ENCODE measurements at places on chromosomes 5 and 9.

DNA sequence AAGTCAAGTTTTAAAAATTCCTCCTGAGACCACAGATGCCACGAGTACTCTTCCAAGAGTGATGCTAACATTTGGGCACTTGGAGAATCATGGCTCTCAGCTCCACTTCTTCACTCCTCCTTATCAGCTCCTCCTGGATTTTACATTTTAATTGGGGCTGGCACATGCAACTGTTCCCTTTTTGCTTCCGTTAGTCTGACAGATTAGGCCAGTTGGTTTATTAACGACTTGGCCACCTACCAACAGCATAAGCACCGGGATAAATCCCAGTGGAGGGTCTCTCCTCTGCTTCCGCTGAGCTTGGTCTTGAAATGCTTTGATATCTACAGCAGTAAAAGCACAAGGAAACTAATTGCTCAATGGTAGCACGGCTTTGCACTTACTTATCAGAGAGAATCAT is 134.6 kb upstream of the RASEF start:
- no peak for DNase-seq

DNA sequence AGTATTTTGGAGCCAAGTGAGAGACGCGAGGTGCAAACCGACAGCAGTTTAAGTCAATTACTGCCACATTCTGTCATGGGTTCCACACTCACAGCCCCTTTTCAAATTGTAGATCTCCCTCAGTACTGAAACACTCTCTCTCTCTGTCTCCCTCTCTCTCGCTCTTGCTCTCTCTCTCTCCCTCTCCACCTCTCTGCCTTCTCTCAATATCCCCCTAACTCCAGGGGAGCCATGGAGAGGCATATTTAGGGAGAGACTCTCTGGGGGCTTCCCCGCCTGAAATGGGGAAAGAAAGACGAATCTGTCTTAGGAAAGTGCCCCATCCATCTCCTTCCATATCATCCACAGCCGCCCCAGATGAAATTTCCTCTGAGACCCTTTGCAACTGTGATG is 1.6 kb downstream of the BRINP1 start:
- DNase-seq = no peak

GRCh38 chr5:120794121-120794520 is 330.0 kb downstream of the PRR16 start:
- no peak for DNase-seq

DNA sequence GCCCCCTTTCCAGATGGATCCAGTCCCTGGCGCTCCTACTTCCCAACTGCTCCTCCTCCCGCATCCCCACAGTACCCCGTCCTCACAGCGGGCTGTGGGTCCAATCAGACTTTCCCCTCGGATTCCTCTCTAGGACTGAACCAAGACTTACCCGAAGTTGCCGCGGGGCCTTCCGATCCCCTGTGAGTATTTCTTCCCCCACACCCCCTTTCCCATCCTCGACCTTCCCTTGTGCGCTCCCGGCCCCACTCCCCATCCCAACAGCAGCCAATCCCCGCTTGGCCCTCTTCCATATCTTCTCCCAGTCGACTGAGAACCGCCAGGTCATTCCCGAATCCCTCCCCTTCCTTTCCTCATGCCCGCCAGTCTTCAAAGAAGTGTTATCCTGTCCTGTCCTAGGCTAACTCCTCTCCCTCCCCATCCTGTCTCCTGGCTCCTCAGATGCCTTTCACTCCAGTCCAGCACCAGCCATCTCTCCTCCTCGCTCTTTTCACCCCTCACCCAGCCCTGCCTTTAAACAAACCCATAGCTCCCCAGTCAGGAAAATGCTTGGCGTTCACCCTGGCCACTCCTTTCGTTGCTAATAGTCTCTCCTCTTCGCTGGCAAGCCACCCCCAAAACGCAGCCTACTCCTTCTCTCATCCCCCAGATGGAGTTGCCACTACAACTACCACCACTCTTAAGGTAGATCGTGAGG is 646 bp downstream of the SWI5 start:
- DNase-seq = peak; percentile 86

DNA sequence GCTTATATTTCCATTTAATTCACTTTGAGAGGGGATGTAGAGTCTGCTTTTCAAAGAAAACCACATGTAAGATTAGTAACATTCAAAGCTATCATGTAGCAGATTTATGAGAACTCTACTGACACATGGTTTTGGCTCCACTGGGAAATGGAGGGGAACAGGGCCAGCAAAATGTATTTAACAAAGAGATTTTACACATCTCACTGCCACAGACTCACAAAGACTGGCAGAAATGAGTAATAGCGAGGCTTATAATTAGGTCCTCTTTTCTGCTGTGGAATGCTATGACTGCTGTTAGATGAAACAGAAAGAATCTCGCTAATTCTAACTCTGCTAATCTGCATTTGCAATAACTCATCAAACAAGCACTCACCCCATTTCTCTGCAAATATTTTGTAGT is 4.5 kb downstream of the DAP start:
- peak; percentile 8 for DNase-seq

DNA sequence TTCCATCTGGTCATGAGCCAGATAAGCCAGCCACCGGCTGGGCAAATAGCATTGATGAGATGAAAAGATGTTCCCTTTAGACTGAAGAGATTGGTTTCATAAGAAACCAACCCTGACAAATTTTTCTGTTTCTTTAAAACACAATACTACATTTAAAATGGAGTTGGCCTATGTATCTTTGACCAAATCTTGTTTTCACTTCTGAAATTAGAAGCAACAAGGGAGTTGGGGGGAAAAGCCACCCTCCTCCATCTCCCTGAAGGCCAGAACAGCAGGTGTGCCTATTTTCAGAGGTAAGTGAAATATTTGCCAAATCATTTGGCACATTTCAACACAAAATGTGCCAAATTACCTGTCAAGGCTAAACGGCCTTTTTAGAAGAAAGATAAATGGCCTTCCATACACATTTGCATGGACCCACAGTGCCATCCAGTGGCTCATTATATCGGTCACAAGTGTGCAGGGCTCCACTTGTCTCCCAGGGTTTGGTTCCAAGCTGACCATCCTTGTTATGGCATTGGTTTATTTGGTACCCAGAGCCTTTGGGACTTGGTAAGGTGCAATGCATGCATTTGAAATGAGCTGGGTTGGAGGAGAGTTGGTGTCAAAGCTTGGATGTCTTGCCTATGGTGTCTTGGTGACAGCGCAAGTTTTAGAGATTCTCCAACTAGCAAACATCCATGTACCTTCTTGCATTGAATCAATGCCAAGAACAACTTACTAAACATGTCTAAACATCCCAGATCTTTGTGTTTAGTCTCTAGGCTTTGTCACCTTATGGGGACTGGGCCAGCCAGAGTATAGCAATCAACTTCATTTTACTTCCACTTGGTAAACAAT is 372.0 kb upstream of the KIF2A start:
- DNase-seq = peak; percentile 70

- peak; percentile 36 for DNase-seq
Observed at GRCh38 chr9:99057665-99058625, 47.0 kb upstream of the TGFBR1 start.

GRCh38 chr5:122112733-122113558 is 16.4 kb upstream of the ZNF474 start:
- no peak for DNase-seq

- DNase-seq = peak; percentile 84
Observed at GRCh38 chr5:77957931-77958521, 181.9 kb upstream of the TBCA start.

DNA sequence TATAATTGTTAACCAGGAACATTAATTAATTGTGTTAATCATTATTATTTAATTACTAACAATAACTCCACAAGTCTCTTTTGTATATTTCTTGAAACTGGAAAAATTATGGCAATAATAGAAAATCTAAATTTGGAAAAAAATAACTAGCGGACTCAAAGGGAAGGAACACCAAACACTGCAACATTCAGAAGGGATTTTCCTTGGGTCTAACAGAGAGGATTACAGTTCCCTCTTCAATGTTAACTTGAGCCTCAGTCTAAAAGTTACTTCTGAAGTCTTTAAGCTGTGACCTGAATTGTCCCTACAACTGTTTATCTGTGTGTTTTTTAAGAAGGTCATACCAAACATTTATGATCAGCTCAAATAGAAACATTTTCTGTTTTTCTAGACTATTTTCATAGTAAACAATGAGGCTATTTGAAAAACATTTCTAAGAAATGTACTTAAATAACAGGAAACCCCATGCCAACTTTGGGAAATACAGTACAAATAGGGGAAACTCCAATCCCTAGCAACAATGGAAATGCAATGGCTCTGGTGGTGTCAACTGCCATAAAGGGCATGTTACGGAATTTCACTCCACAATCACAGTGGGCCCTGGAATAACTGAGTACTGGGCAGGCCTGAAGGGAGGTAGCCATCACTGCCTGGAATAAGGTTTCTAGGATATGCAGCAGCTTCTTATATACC is 61.2 kb downstream of the MCTP1 start:
- no peak for DNase-seq

DNA sequence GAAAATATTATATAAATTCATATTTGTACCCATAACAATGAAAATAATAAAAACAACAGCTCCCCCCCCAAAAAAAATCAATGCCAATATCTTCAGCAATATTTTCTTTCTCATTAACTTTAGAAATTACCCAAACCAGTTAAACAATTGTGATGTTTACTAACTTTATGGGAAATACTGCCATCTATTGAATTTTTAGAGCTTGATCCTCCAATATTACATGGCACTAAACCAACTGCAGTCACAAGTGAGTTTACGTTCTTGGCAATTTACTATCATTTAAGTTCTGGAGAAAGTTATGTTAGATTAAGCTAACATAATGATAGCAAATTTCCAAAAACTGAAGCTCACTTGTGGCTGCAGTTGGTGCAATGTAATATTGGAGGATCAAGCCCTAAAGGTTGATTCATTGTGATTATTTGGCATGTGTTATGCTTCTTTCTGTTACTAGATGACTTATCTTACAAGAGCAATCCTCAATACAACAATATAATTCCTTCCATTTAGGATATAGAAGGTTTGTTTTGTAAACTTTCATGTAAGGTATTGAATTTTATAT is 379.5 kb downstream of the CDH18 start:
- DNase-seq = peak; percentile 10

DNA sequence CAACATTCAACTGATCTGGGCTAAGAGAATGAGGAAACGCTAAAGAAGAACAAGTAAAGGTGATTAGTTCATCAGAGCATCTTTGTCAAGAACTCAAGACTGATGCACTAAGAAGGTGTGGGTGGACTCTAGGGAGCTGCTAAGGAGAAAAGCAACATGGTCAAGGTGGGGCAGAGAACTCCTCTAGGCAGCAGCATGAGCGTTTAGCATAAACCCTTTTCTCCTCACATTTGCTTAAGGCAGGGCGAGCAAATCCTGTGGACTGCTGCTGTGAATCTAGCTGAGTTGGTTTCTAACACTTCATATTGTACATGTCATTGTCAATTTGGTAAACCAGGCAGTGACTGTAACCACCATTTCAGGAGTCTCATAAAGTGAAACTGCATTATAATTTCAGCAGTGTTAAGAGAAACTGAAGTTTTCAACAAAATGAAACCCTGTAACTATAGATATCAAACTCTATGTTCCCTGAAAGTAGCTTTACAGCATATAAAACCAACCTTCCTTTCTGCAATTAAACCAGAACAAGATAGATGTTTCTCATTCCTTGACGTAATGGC is 45.9 kb upstream of the MAN2A1 start:
- peak; percentile 15 for DNase-seq

DNA sequence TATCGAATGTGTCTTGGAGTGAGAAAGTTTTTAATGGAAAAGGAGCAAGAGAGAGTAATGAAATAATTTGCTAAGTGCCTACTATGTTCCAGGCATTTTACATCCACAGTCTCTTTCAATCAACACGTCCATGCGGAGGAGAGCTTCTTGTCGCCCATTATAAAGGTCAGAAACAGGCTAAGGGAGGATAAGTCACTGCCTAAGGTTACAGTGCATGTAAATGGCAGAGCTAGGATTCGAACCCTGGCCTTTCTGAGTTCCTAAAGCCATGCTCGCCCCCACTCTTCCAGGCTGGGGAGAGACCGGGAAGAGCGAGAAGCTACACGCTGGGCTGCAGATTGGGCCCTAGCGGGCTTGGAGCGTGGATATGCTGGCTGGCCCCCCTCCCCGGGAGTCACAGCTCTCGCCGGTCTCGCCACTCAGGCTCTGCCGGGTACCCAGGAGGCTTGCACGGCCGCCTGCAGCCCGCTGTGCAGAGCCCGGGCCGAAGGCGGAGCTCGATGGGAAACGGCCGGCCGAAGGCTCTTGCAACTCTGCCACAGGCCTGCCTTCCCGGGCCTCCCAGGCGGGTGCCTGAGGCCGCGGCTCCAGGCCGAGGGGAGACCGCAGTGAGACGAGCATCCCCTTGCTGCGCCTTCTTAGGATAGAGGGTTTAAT is 775 bp upstream of the LHX2 start:
- peak; percentile 74 for DNase-seq

- no peak for DNase-seq
Observed at GRCh38 chr9:131976157-131977108, 103.2 kb downstream of the MED27 start.

DNA sequence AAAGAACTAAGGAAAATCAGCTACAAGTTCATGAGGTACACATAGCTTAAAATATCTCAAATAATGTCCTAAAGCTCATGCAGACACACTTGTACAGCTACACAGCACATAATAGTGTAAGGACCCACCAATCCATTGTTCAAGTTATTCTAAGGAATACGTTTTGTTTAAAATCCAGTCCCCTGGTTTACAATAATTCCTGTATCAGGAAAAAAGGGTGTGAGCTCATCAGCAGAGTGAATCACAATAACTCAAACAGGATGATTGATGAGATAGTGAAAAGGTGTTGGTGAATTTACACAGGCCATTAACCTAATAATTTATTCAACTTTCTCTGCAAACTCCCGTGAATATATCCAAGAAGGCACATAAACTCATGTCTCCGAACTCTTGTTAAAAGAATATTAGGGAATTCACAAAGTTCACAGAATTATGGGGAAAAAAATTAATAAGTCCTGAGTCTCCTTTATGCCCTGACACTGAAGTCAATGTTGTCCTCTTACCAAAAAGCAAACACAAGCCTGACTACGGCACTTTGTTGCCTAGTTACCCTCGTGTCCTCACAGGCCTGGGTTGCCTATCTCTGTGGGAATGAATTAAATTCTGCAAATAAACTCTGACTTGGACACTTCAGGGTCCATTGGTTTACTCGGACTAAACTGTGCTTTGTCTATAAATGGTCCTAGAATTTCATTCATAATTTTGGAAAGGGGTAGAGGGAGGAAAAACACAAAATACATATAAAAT is 142.8 kb upstream of the PDE4D start:
- DNase-seq = peak; percentile 6

- DNase-seq = no peak
Observed at GRCh38 chr5:151141535-151141934, 16.0 kb downstream of the ANXA6 start.

- DNase-seq = no peak
Observed at GRCh38 chr5:90803876-90804275, 245.3 kb downstream of the ADGRV1 start.

DNA sequence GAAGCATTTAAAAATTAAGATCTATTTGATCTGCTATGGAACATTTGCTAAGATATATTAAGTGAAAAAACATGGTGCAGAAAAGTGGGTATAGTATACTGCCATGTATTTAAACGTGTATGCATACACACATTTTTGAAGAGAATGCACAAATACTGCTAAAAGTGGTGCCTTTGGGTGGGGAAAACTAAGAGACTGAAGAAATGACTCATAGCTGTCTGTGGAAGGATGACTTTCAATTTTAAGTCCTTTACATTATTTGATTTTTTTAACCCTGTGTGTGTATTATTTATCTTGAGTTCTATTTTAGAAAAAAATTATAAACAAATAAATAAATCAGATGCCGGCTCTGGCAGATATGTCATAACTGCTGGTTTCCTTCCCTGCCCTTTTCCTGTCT is 120.7 kb upstream of the SLIT3 start:
- DNase-seq = no peak

- DNase-seq = no peak
Observed at GRCh38 chr5:60958712-60959111, 13.7 kb downstream of the NDUFAF2 start.

Measured in mesendoderm (in vitro differentiated cells).